ENCODE measurements at places on chromosomes 2 and 18.

DNA sequence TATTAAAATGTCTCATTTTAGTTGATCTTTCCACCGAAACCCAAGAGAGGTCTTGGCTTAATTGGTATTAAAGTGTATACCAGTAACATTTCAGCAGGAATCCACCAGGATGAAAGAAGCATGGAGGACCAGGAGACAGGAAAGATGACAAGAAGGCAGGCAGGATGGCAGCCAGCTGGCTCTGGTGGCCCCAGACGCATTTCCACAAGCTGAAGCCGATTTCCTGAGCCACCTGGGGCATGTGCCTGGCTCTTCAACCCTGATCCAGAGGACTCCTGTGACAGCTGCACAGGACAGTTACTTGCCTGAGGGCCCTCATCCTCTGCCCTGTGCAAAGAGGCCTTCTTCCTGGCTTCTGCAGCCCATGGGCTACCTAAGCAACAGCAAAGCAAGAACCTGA lies 56.9 kb upstream of the NFU1 start:
- no peak for DNase-seq

- no peak for DNase-seq
Observed at GRCh38 chr18:9772847-9773677, 65.0 kb downstream of the RAB31 start.

- DNase-seq, result no peak
Observed at GRCh38 chr2:236552581-236553363, 16.9 kb upstream of the ACKR3 start.

GRCh38 chr2:150548527-150548926 lies 61.1 kb upstream of the RND3 start:
- DNase-seq, result no peak

- no peak for DNase-seq
Observed at GRCh38 chr2:7867867-7868266, 814.0 kb upstream of the ID2 start.

GRCh38 chr2:158775273-158776027 lies 19.7 kb upstream of the DAPL1 start:
- DNase-seq, result no peak

- peak; percentile 41 for DNase-seq
Observed at GRCh38 chr18:41144441-41144840, 810.6 kb upstream of the PIK3C3 start.

GRCh38 chr18:5518899-5519371 lies 24.9 kb downstream of the EPB41L3 start:
- DNase-seq, result no peak

DNA sequence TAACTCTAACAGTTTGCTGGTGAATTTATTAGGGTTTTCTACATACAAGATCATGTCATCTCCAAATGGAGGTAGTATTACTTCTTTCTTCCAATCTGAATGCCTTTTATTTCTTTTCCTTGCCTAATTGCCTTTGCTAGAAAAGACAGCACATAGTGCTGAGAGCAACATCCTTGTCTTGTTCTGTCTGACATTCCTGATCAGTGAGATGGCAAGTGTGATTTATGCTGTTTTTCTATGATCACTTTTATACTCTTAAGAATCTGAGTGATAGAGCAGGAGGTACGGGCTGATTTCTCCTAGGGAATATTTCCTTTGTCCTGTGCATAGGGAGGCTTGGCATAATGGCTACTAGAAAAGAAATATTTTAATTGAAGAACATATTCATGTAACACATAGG lies 17.3 kb downstream of the LYPD6B start:
- DNase-seq, result no peak

GRCh38 chr2:167833294-167833693 lies 414.1 kb downstream of the STK39 start:
- no peak for DNase-seq

GRCh38 chr2:64751286-64752260 lies 97.9 kb upstream of the SERTAD2 start:
- no peak for DNase-seq

- DNase-seq, result no peak
Observed at GRCh38 chr2:168916331-168916675, 15.2 kb downstream of the G6PC2 start.

GRCh38 chr2:233088972-233089345 lies 28.8 kb downstream of the INPP5D start:
- DNase-seq, result no peak

GRCh38 chr2:108607706-108608301 lies 73.5 kb downstream of the LIMS1 start:
- DNase-seq, result no peak

DNA sequence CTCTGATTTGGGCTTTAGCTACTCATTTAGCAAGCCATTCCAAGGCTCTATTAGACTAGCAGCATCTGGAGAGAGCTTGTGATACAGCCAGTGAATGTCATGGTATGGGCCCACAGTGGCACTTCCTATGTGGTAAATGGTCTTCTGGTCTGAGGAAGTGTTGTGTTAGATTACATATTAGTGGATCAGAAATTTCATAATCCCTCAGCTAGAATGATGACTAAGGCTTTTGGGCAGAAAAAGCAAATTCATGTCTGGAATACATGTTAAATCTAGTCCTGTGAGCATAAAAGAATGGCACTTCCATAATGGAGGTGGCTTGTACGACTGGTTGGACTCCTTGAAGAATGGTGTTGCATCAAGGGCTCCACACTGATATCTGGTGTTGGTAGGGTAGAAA lies 436.8 kb upstream of the CWC22 start:
- DNase-seq, result no peak

DNA sequence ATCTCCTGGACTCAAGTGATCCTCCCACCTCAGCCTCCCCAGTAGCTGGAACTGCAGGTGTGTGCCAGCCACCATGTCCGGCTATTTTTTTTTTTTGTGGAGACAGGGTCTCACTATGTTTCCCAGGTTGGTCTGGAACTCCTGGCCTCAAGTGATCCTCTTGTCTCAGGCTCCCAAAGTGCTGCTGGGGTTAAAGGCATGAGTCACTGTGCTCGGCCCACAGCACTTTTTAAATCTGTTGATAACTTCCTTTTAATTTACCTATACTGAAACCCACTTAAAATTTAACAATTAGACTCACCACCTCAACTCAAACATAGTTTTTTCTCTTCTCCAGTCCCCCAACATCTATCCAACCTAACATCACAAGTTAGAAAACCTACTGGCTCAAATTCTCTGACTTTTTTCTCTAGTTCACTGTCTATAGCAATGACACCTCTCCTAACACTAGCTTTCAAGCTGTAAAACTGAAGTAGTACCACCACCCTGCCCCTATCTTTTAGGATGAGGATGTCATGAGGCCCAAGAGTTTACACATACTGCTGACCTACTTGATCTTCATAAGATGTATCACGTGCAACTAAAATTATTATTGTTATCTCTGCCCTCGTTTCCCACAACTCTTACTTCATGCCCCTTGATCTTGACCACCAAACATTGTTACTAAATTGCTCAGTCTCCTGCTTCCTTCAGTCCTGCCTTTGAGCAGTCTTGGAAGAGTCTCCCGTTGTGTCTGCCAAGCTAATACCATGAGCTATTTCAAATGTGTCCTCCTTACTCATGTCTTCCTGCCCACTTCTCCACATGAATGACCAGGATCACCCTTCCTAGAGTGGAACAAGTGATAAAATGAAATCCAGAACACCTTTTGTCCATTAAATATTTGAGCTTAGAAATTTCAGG lies 142.3 kb upstream of the ZFP36L2 start:
- DNase-seq, result no peak

- no peak for DNase-seq
Observed at GRCh38 chr2:68506170-68506569, 38.8 kb downstream of the APLF start.
